Effector memory CD4-positive, alpha-beta T cell (primary cell): ENCODE measurements at places on chromosomes 13 and 19.
A peak's percentile ranks its signal among the peaks of the same experiment; 100 is the strongest.

GRCh38 chr19:2494447-2495129 lies 18.7 kb downstream of the GADD45B start:
- H3K27ac ChIP-seq: peak overlapping the region; percentile 67
- H3K36me3 ChIP-seq: no peaks in the 10 kb centered on the region
- H3K27me3 ChIP-seq: no peaks in the 10 kb centered on the region
- peaks cover 16% of the 10 kb centered on the region for H3K4me1 ChIP-seq
- DNase-seq: peak; percentile 62
- H3K4me3 ChIP-seq: peak overlapping the region; percentile 77

GRCh38 chr13:87093399-87093798 lies 577.8 kb upstream of the SLITRK5 start:
- no peak for DNase-seq
- H3K27ac ChIP-seq: no peak overlapping the region
- no peaks in the 10 kb centered on the region for H3K4me1 ChIP-seq
- H3K36me3 ChIP-seq: no peaks in the 10 kb centered on the region

DNA sequence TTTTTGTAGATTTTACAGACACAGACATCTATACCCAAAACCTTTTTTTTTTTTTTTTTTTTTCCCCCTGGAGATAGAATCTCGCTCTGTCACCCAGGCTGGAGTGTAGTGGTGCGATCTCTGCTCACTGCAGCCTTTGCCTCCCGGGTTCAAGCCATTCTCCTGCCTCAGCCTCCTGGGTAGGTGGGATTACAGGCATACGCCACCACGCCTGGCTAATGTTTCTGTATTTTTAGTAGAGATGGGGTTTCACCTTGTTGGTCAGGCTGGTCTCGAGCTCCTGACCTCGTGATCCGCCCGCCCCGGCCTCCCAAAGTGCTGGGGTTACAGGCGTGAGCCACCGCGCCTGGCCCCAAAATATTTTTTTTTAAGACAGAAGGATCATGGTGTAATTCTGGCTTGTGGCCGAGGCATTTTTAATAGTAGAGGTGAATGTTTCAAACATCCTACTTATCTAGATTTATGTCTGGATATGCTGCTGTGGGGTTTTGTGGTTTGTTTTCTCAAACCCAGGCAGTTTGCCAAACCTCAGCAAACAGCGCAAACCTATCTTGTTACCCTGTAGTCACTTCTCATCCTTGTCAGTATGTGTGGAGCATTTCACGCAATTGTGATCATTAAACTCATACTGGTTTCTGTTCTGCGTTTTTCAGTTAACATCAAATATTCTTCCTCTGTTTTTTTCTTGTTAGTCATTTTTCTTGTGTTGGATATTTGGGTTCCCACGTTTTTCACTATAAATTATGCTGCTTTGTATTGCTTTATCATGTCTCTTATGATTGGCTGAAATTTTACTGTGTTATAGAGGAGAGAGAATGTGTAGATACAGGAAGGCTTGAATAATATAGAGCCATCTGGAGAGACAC lies 36.2 kb upstream of the GARRE1 start:
- H3K27ac ChIP-seq: no peak overlapping the region
- DNase-seq: peak; percentile 50
- no peak overlapping the region for H3K4me3 ChIP-seq
- H3K36me3 ChIP-seq: peaks cover 36% of the 10 kb centered on the region
- peaks cover 17% of the 10 kb centered on the region for H3K4me1 ChIP-seq
- no peaks in the 10 kb centered on the region for H3K27me3 ChIP-seq

DNA sequence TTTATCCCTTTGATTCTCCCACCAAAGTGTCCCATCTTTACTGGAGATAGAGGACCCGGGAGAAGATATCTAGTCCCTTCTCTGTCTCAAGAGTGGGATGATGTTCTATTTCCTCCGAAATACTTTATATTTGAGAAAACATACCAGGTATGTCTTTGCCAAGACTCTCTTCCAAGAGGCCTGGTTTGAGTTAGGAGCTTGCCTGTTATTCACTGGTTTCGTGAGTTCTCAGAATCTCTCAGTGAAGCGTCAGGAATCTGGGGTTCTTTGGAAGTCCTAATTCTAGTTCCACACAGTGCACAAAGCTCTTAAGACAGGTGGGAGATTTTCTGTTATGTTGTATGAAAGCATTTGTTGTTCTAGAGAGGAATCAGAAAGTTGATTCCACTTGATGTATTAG lies 182.0 kb downstream of the DNAJC15 start:
- no peaks in the 10 kb centered on the region for H3K4me1 ChIP-seq
- no peaks in the 10 kb centered on the region for H3K27me3 ChIP-seq
- H3K27ac ChIP-seq: no peak overlapping the region
- no peak for DNase-seq
- no peak overlapping the region for H3K4me3 ChIP-seq
- no peaks in the 10 kb centered on the region for H3K36me3 ChIP-seq

DNA sequence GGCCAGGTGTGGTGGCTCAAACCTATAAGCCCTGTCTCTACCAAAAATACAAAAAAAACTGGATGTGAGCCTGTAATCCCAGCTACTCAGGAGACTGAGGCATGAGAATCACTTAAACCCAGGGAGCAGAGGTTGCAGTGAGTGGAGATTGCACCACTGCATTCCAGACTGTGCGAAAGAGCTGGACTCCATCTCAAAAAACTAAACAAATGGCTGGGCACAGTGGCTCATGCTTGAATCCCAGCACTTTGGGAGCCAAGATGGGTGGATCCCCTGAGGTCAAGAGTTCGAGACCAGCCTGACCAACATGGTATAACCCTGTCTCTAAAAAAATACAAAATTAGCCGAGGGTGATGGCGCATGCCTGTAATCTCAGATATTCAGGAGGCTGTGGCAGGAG lies 34.9 kb upstream of the ZNF83 start:
- no peak overlapping the region for H3K4me3 ChIP-seq
- DNase-seq: no peak
- H3K27ac ChIP-seq: no peak overlapping the region
- no peaks in the 10 kb centered on the region for H3K36me3 ChIP-seq
- H3K27me3 ChIP-seq: no peaks in the 10 kb centered on the region
- H3K4me1 ChIP-seq: peaks cover 4% of the 10 kb centered on the region

GRCh38 chr13:23433171-23434153 lies at the start of gene SACS:
Gene SACS, minus strand, starts transcription at chr13:23433702. Its CDS starts 22,463 bp downstream, at chr13:23411239.
- H3K36me3 ChIP-seq: no peaks in the 10 kb centered on the region
- peaks cover 3% of the 10 kb centered on the region for H3K27me3 ChIP-seq
- DNase-seq: no peak
- H3K27ac ChIP-seq: no peak within 1 kb of the TSS
- no peak within 1 kb of the TSS for H3K4me3 ChIP-seq
- no peaks in the 10 kb centered on the region for H3K4me1 ChIP-seq

DNA sequence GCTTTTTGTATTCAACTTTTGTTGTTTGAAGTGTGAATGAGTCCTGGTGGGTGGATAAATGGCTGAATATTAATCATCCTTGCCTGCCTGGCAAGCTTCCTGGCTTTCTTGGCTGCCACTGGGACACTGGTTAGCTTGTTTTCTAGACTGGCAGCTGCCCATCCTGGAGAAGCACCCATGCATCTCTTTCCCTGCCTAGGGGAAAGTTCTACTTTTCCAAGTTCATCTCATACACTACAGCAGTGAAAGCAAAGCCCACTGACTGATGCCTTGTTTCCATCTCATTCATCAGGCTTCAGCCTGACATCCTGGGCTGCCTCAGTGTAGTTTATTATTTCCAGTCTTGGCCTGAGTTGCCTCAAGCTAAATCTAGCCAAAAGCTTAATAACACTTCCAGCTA lies 244.8 kb downstream of the PCDH20 start:
- no peaks in the 10 kb centered on the region for H3K27me3 ChIP-seq
- DNase-seq: no peak
- no peaks in the 10 kb centered on the region for H3K4me1 ChIP-seq
- no peak overlapping the region for H3K4me3 ChIP-seq

DNA sequence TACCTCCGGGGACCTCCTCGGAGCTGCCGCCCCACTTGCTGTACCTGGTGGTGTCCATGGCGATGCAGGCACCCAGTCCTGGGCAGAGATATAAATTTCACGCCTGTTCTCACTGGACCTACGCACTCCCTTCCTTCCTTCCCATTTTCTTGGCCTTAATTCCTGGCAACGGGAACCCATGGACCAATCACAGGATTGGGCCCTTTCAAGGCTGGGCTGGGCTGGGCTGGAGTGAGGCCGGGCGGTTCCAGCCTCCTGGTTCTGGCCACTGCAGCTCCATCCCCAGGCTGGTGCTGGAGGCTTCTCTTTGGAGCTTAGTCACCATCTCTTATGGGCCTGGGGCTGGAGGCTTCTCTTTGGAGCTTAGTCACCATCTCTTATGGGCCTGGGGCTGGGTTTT lies at the start of gene CLEC4G:
CLEC4G (minus strand) TSS at position 66 of the 400 bp plus-strand sequence; CDS start at position 58, 8 bp downstream.
- peaks cover 28% of the 10 kb centered on the region for H3K27me3 ChIP-seq
- no peak within 1 kb of the TSS for H3K4me3 ChIP-seq
- H3K4me1 ChIP-seq: peaks cover 10% of the 10 kb centered on the region
- no peak for DNase-seq
- H3K27ac ChIP-seq: no peak within 1 kb of the TSS

GRCh38 chr13:77915686-77916085 lies 2.9 kb downstream of the EDNRB start:
- peaks cover 5% of the 10 kb centered on the region for H3K4me1 ChIP-seq
- H3K27me3 ChIP-seq: peaks cover 3% of the 10 kb centered on the region
- H3K36me3 ChIP-seq: no peaks in the 10 kb centered on the region
- DNase-seq: no peak
- no peak overlapping the region for H3K4me3 ChIP-seq

DNA sequence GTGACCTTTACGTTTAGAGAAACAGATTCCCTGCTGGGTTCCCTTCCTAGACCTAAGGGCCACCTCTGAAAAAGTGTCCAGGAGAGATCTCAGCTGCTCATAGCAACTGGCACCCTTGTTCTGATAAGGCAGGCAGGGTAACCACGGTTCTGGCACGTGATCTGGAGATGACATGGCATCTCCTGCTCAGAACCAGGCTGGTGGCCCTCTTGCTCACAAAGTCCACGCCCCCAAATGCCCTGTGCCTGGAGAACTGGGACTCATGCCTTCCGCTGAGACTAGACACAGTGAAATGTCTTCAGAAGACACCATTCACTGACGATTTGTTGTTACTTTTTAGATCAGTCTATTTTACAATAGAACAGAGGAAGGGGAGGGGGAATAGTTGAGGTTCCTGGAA lies 174.1 kb downstream of the ZNF536 start:
- H3K36me3 ChIP-seq: no peaks in the 10 kb centered on the region
- DNase-seq: no peak
- no peaks in the 10 kb centered on the region for H3K27me3 ChIP-seq
- no peaks in the 10 kb centered on the region for H3K4me1 ChIP-seq

GRCh38 chr19:5719274-5719960 lies 529 bp downstream of the LONP1 start:
- H3K4me1 ChIP-seq: peaks cover 11% of the 10 kb centered on the region
- H3K27ac ChIP-seq: peak overlapping the region; percentile 84
- no peaks in the 10 kb centered on the region for H3K27me3 ChIP-seq

DNA sequence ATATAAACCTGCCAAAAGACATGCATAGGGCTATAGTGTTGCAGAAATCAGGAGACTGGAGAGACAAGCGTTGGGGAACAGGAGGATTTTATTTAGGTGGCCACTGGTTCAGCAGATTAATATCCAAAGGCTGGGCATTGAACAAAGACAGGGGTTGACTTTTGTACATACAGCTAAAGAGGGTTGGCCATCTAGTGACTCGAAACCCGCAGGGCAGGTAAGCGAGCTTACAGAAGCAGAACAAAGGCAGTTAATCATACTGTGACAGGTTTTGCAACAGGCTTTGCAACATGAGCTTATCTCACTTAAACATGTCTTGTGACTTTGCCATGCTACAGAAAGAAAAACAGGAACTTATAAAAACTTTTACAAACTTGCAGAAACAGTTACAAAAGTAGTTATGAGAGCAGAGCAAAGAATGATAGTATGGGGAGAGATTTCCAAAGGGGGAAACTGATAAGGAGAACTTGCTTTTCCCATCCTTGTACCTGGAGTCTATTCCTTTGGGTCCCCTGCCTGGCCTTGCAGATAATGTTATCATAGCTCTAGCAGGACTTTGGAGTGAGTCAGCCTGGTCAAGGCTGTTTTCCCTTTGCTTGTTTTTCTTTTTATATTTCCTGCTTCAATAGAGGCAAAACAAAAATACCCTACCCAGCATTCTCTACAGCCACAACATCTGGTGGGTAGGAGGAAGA lies 234.2 kb downstream of the PCDH17 start:
- no peaks in the 10 kb centered on the region for H3K4me1 ChIP-seq
- no peak for DNase-seq
- no peaks in the 10 kb centered on the region for H3K36me3 ChIP-seq

- H3K4me1 ChIP-seq: no peaks in the 10 kb centered on the region
- H3K27ac ChIP-seq: no peak overlapping the region
- no peak overlapping the region for H3K4me3 ChIP-seq
These were observed 395.5 kb upstream of the NBEA start for GRCh38 chr13:34546344-34547250.

GRCh38 chr19:56092685-56093631 lies 28.1 kb downstream of the ZNF787 start:
- H3K27ac ChIP-seq: no peak overlapping the region
- H3K4me1 ChIP-seq: no peaks in the 10 kb centered on the region
- peaks cover 22% of the 10 kb centered on the region for H3K36me3 ChIP-seq
- H3K27me3 ChIP-seq: no peaks in the 10 kb centered on the region
- no peak overlapping the region for H3K4me3 ChIP-seq

- peak overlapping the region; percentile 91 for H3K27ac ChIP-seq
- H3K4me3 ChIP-seq: no peak overlapping the region
- no peaks in the 10 kb centered on the region for H3K27me3 ChIP-seq
- H3K4me1 ChIP-seq: peaks cover 84% of the 10 kb centered on the region
These were observed 9.3 kb downstream of the PLEKHF1 start for GRCh38 chr19:29674374-29675119.

GRCh38 chr13:42271337-42272114 lies 426 bp upstream of the AKAP11 start:
- H3K27ac ChIP-seq: peak overlapping the region; percentile 85
- H3K27me3 ChIP-seq: no peaks in the 10 kb centered on the region
- no peaks in the 10 kb centered on the region for H3K36me3 ChIP-seq
- DNase-seq: peak; percentile 94
- H3K4me3 ChIP-seq: peak overlapping the region; percentile 90
- peaks cover 11% of the 10 kb centered on the region for H3K4me1 ChIP-seq

DNA sequence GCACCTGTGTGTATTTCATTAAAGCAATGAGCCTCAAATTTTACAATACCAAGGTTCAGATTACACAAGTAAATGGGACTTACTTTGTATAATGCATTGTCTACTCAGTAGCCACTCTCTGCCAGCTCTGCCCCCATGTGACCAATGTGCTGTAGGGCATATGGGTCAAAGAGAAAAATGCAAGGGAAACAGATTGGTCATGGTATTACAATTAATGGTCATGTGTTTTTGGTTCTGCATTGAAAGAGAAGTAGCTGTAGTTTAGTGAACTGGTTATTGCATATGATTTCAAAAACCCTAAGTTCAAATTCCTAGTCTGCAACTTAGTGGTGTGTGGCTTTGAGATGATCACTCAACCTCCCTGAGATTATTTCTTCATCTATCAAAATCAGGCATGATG lies 545.4 kb downstream of the SUCLA2 start:
- no peaks in the 10 kb centered on the region for H3K4me1 ChIP-seq
- H3K4me3 ChIP-seq: no peak overlapping the region
- no peaks in the 10 kb centered on the region for H3K27me3 ChIP-seq
- no peak for DNase-seq

DNA sequence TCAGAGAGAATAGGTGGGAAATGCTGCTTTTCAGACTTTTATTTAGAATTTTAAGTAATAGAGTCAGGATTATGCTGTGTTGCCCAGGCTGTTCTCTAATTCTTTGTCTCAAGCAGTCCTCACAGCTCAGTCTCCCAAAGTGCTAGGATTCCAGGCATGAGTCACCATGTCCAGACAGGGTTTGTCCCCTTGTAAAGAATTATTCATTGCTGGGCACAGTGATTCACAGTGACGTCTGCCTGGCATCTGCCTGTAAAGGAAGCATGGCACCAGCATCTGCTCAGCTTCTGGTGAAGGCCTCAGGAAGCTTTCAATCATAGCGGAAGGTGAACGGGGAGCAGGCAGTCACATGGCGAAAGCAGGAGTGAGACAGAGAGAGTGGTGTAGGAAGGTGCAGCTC lies 17.7 kb downstream of the ZNF763 start:
- H3K27me3 ChIP-seq: no peaks in the 10 kb centered on the region
- peaks cover 13% of the 10 kb centered on the region for H3K36me3 ChIP-seq
- H3K4me3 ChIP-seq: no peak overlapping the region
- peaks cover 3% of the 10 kb centered on the region for H3K4me1 ChIP-seq
